CD4-positive, alpha-beta T cell treated with Interleukin-4 for 4 hours (primary cell): ENCODE measurements at places on chromosomes 12 and 14.

GRCh38 chr14:91292491-91292890 is 48.0 kb upstream of the GPR68 start:
- no peak for DNase-seq

- DNase-seq: peak; percentile 90
Observed at GRCh38 chr12:46370792-46371717, 1.5 kb downstream of the SLC38A2 start.

GRCh38 chr12:25496098-25496587 is 56.9 kb downstream of the LMNTD1 start:
- peak; percentile 17 for DNase-seq

- peak; percentile 43 for DNase-seq
Observed at GRCh38 chr14:34628681-34629135, 1.2 kb downstream of the SNX6 start.

DNA sequence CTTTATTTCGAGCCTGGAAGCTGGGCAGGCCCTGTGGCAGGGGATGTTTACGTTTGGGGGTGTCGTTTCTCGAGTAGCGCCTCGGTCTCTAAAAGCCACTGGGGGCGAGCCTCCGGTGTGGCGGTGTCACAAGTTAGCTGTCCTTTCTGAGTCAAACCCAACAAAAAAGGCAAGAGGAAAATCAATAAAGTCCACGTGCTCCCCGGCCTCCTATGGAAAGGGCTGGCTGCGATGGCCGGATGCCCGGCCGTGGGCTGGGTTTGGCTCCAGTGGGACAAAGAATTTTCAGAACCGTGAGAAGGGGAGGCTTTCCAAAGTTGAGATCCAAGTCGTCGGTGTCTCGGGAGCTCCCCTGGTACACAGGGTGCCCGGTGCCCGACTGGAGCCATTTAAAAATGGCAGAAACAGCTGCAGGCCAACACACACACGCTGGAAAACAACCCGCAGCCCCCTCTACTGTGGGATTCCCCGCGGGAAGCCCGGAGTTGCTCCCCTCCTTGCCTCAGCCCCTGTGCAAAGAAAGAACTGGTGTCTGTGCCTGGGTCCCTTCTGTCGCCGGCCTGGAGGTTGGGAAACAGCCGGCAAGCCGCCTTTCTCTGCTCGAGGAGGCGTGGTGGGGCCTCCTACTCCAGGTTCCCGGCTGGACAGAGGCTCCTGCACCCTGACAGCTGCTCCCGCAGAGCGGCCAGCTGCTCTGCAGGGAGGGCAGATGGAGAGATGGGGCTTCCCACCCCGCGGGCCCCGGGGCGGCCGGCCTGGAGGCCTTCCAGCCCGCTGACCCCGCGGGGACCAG is 1.9 kb downstream of the BCL7A start:
- DNase-seq: no peak

- DNase-seq: no peak
Observed at GRCh38 chr12:97927977-97928376, 465.4 kb downstream of the RMST start.

GRCh38 chr12:71190822-71191221 is 33.0 kb upstream of the TSPAN8 start:
- DNase-seq: no peak

DNA sequence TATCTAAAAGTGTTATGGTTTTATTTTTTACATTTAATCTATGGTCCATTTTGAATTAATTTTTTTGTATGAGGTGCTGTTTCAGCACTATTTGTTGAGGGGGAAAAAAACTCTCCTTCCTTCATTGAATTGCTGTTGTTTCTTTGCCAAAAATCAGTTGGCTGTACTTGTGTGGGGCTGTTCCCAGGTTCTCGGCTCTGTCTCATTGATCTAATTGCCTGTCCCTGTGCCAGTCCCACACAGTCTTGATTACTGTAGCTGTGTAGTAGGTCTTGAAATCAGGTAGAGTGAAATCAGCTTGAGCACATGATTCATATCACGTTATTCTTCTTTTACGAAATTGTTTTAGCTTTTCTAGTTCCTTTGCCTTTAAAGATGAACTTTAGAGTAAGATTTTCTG is 109.7 kb downstream of the ADGRD1 start:
- no peak for DNase-seq

GRCh38 chr14:49897965-49898364 is 5.1 kb downstream of the ARF6 start:
- no peak for DNase-seq

- no peak for DNase-seq
Observed at GRCh38 chr12:76836633-76837032, 42.2 kb downstream of the CSRP2 start.

DNA sequence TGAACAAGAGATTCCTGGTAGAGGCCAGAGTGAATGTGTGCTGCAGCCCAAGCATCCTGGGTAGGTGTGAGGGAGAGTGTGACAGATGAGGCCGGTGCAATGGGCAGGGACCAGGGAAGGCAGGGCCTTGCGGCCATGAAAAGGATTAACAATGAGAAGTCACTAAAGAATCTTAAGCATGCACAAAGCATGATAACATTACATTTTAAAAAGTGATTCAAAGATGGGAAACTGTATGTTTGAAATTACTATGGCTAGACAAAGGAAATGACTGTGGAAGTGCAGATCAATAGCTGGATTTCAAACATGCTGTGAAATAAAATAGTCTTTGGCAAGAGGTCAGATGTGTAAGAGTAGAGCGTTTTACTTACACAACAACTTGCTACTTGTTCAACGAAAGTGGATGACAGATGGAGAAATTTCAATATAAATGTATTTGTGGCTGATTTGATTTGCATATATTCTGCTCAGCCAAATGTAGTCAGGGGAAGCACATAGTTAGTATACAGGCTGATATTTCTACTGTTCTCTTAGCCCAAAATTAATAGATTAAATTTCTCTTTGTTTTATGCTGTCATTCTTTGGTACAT is 175.5 kb downstream of the CCDC59 start:
- no peak for DNase-seq

DNA sequence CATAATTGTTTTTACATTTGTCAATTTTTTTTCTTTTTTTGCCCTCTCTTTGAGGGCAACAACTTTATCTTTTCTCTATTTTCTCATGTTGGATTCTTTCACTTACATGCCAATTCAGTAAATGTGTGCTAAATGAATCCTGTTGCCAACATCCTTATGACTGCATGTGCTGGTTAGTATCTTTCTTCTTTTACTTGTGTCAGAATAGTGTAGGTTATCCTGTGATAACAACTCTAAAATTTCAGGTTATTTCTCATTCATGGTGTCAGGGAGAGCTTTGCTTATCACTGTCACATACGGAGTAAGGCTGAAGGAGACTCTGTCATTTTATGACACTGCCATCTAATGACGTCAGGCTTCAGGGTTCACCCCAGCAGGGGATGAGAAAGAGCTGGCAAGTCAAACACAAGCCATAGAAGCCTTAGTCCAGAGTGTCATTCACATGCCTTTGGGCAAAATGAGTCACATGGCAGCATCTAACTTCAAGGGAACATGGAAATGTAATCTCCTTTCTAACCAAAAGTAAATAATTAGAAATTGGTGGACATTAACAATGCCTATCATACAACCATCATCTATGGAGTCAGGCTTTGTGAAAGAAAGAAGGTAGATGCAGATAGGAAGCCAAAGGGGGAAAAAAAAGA is 242.5 kb upstream of the ATP2B1 start:
- peak; percentile 54 for DNase-seq

DNA sequence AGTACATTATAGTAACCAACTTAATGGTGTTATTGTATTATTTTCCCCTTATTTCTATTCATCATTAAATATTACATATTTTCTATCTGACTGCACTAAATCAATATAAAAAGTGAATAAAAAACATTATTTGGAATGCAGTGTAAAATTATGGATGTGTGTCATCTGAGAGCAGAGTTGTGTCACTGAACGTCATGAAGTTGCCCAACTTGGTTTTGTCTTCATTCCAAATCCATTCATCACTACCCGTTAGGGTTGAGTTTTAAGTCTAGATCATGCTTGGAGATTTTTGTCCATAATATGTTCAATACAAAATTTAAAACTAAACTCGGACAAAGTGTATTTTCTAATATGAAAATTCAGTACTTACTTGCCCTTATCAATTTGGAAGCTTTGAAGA is 16.1 kb downstream of the KLRF1 start:
- no peak for DNase-seq

DNA sequence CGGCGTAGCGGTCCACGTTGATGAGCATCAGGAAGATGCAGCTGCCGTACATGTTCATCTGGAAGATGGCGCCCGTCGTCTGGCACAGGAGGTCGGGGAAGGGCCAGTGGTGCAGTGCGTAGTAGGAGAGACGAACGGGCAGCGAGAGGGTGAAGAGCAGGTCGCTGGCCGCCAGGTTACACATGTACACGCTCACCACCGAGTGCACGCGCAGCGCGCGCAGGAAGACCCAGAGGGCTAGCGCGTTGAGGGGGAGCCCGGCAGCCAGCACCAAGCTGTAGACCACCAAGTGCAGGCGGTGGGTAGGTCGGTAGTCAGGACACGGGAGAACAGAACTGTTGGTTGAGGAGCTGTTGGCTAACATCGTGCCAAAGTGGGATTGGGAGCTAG is 13.7 kb upstream of the CHD4 start:
- no peak for DNase-seq

DNA sequence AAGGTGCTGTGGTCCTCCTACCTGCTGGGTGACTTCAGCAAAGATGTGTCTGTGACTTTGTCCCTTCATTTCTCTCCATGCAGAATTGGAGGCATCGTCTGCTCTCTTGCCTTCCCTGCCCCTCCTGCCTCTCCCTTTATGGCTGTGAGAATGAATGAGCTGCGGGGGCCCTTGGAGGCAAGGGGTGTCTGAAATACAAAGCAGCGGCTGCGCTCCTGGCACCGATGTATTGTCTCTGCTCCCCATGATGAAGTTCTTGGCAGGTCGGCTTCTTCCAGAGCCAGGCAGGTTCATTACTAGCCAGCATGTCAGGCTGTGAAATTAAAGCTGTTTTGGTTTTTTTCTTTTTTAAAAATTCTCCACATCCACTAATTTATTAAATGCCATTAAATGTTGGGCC is 194.5 kb downstream of the TSPAN9 start:
- no peak for DNase-seq

- no peak for DNase-seq
Observed at GRCh38 chr12:119412811-119413794, 78.6 kb downstream of the CCDC60 start.

GRCh38 chr14:99729991-99730875 is 46.1 kb downstream of the CYP46A1 start:
- DNase-seq: peak; percentile 37

DNA sequence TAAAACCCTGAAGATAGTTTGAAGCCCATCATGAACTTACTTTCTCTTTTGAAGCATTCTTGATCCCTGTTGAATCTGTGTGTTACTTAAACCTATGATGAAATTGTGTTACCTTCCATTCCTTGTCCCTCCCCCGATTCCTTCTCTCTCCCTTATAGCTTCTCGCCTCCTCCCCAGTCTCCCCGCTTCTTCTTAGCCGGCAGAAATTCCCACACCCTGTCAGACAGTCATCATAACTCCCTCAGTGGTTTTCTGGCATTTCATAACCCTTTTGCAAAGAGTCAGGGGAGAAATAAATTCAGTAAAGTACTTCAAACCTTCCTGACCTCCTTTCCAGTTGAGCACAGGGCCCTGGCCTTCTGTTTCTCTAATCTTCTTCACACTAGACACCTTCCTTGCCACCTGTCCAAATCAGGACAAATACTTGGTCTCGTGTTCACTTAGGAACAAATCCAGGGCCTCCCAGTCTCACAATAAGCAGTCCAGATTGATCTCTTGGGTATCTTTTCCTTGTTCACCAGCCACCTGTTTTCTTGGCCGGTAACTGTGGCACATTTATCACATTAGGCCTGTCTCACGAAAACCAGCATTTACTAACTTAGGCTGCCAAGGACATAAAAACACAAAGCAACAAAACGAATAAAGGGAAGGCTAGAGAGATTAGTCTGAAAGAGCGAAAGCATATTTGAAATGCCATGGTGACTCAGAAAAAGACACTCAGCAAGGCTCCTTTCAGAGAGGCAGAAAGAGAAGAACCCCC is 355.9 kb downstream of the TMTC2 start:
- DNase-seq: no peak

- DNase-seq: no peak
Observed at GRCh38 chr14:68364792-68365192, 428.1 kb downstream of the ZFP36L1 start.

DNA sequence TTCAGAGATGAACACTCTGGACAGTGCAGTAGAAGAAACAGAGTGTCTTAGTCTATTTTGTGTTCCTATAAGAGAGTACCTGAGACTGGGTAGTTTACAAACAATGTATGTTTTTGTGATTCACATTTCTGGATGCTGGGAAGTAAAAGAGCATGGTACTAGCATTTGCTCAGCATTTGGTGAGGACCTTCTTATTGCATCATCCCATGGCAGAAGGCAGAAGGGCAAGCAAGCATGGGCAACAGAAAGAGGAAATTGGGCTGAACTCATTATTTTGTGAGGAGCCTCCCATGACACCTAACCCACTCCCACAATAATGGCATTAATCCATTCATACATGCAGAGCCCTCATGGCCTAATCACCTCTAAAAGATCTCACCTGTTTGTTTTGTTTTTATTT is 8.0 kb downstream of the ANKS1B start:
- no peak for DNase-seq

- DNase-seq: no peak
Observed at GRCh38 chr12:9708853-9709252, 24.0 kb downstream of the CLECL1 start.

GRCh38 chr12:128567730-128568129 is 256.0 kb downstream of the SLC15A4 start:
- no peak for DNase-seq

- DNase-seq: peak; percentile 31
Observed at GRCh38 chr12:52024845-52025230, 18.1 kb downstream of the TAMALIN start.

GRCh38 chr12:12474931-12475795 is 87.5 kb downstream of the DUSP16 start:
- peak; percentile 90 for DNase-seq

DNA sequence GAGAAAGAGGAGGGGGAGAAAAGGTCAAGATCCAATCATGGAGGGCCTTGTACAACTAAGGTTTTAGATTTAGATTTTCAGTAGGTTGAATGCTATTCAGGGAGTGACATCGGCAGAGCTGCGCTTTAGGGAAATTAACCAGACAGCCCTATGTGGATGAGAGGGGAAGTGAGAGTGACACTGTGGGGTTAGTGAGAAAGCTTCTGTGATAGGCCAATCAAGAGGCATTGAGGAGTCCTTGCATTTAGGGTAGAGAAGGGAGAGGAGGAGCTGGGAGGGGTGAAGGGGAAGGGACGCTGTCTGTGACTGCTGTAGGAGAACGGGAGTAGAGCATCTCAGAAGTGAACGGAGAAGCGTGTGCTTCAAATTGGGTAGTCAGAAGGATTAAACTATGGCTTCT is 3.4 kb downstream of the HSD17B6 start:
- peak; percentile 10 for DNase-seq

DNA sequence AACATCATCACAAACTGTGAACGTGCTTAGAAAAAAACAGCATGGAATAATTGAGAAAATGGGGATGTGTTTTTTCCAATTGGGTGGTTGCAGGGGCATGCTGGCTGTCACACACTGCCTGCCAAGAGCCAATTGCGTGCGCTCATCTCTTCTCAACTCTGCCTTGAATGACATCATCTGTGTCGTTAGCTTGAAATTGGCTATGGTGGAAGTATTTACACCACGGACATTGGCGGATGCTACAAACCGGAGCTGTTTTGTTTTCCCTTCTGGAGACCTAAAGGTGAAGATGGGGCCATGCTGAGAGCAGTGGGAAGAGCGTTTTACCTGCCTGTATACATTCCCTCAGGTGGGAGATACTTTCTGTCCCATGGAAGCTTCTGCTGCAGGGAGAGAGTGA is 71.5 kb downstream of the PRMT8 start:
- no peak for DNase-seq
